ENCODE measurements at places on chromosomes 3 and 15.

GRCh38 chr15:78454992-78455391, 17.0 kb downstream of the IREB2 start:
- no peak for DNase-seq

GRCh38 chr3:31008994-31009393, 114.5 kb upstream of the GADL1 start:
- no peak for DNase-seq

- DNase-seq: no peak
Measured at GRCh38 chr15:43511012-43511885, 6.2 kb upstream of the MAP1A start.

DNA sequence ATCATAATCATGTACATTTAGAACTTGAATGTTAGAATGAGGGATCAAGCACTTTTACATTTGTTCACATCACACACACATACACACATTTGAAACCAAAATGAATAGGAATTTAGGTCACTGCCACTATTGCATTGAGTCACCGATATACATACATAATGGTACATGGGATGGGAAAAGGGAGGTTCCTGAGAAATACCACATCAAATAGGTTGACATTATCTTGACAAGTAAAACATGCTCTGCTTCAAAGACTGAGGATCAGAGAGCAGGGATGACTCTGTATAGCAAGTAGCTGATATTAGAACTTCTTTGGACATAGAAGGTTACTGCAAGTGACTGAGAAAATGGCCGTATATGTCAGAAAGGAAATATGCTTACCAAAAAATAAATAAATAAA, 847.2 kb downstream of the PLOD2 start:
- no peak for DNase-seq

DNA sequence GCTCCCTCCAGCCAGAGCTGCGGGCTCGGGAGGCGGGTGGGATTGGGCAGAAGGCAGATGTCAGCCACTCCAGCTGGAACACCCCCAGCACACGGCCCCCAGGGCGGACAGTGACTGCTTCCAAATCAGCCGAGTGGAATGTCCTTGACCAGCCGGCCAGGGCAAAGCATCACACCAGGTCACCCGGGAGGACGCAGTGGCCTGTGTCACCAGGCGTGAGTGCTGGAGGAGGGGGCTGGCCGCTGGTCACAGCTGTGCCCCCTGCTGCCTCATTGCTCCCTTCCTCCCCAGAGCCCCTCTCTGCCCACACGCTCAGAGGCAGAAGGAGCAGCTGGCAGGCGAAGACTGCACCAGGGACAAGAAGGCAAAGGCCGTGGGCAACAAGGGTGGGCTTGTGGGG, 33.5 kb downstream of the NTRK3 start:
- no peak for DNase-seq

DNA sequence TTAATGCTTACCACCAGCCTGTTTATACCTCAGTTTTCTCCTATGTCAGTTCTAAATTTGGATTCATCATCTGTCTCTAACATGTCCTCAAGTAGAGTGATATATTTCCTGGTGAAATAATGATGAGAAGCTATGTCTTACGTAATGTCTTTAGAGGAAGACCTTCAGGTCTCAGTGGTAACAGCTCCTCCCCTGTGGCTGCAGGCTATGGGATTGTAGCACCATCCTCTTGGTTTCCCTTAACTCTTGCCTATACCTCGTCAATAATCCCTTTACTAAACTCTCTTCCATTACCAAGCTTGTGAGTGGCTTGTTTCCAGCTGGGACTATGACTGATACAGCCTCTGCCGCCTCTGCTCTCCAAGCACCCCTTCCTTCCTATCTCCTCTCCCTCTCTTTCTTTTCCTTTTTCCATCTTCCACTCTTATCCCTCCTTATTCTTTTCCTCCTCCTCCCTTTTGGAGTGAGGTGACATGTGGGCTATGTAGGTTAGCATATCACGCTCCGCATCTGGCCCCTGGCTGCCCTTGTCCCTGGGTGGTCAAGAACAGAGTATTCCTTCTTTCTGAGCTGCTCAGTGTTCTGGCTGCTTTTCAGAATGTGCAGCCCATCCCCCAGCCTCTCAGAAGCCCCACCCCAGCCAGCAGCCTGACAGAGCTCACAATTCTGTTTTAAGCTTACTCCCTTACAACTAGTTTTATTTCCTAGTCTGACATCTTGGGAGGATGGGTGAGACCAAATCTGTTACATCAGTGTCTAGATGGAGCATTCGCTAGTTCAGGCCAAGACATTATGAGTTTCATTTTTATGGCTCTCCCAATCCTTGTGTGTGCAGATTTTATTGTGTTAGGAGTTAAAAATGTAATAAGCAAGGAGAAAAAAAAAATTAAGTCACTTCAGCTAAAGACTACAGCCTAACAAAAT, 75.0 kb upstream of the RNU6-1 start:
- no peak for DNase-seq

DNA sequence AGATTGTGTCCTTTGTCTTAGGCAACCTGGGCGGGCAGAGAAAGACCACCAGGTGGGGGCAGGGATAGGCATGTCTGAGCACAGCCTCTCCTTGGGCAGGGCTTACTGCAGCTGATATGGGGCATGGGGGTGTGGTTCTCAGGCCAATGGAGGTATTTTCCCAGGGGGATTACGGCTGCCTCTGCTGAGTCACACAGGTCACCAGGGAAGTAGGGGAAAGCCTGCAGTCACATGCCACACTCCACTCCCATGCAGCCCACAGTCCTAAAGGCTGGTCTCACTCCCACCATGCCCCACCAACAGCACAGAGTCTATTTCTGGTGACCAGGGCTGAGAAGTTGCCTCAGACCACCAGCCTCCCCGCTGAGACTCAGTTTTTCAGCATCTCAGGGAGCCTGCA, 466.4 kb downstream of the DIPK2A start:
- no peak for DNase-seq

GRCh38 chr3:41966206-41966605, 4.3 kb upstream of the ULK4 start:
- DNase-seq: no peak

DNA sequence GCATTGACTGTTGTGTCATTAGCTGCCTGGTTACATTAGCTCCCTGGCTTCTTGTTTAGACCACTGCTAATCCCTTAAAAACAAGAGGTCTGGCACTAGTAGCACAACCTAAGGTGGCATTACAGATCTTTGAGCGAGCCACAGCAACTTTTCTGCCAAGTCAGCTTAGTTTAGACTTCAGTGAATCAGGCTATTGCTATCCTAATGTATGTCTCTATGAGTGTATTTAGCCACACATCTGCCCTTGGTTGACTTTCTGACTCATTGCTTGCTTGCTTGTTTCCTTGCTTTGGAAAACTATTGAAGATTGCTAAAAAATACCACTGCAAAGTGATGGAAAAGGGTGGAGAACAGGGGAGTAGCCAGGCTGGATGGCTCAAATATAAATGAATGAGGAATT, 50.2 kb downstream of the CHP1 start:
- no peak for DNase-seq

DNA sequence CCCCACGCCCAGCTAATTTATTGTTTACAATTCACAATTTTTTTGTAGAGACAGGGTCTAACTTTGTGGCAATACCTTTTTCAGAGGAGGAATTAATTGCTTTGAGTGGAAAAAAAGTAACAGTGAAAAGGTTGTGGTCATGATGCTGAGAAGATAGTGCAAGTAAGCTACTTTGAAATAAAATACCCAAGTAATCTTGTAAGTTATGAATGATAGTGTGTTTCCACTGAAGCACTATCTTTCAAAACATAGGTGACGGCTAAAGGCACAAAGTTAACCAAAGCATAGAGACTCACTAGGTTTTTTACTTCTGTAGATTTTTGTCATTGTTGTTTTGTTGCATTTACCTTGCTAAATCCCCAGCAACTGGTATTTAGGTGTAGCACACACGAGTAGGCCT, 101.2 kb upstream of the C15orf61 start:
- no peak for DNase-seq

DNA sequence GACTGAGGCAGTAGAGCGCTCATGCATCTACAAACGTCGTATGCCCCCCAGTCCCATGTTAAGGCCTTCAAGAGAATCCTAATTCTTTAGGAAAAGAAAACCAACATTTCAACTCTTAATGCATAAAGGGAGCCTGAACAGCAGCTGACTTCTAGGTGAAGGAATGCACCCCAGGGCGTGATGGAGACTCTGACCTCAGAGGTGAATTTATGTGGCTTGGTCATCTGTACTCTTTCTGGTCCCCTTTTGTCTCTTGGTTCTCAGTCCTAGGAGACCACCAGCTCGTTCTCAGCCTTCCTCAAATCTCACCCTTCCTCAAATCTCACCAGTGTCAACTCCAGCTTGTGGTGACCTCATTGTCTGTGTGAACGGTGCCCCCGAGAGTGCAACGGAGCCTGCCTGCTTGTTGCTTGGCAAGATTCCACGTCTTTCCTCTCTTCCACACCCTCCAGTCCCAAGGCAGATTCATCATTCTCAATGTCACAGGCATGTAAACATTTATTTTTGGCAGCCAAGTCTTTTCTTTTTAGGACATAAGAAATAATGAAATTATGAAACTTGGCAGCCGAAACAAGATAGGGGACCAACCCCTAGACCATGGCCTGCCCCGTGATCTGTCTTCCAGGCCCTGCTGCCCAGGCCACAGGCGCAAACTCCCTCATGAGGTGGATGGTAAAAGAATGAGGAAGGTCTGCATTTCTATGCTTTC, 166.2 kb downstream of the ADAMTS17 start:
- DNase-seq: no peak

- peak; percentile 4 for DNase-seq
Measured at GRCh38 chr15:62847900-62848489, 194.6 kb upstream of the TPM1 start.

GRCh38 chr3:152496716-152497115, 228.0 kb downstream of the MBNL1 start:
- no peak for DNase-seq

- DNase-seq: no peak
Measured at GRCh38 chr15:69664572-69665571, 212.3 kb downstream of the RPLP1 start.

- peak; percentile 51 for DNase-seq
Measured at GRCh38 chr3:51686512-51687215, 15.6 kb downstream of the TEX264 start.

DNA sequence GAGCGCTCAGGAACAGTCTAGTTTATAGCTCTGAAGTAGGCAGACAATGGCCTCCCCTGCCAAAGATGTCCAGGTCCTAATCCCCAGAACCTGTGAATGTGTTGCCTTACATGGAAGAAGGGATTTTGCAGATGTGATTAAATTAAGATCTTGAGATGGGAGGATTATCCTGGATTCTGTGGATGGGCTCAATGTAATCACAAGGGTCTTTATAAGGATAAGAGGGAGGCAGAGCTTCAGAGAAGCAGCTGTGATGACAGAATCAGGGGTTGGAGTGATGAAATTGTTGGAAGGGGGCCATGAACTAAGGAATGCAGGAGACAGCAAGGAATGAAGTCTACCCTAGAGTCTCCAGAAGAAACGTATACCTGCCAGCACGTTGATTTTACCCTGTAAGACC, 14.0 kb upstream of the GK5 start:
- no peak for DNase-seq

GRCh38 chr3:197420115-197420514, 121.7 kb upstream of the DLG1 start:
- no peak for DNase-seq

DNA sequence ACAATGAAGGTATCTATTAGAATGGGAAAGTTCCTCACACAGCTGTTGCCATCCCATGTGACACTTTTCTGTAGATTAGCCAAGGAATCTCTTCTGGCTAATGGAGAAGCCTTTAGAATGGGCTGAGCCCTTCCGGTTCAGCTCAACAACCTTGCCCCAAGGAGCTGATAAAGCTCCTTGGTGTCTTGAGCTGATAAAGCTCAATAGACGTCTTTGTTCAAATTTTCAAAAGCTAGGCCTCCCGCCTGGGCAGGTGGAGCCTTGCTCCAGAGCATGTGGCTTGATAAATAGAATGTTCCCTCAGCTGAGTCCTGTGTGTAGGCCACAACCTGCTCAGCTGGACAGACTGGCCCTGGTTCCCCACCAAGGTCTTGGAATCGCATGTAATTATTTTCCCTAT, 7.2 kb upstream of the BNIP2 start:
- DNase-seq: no peak

DNA sequence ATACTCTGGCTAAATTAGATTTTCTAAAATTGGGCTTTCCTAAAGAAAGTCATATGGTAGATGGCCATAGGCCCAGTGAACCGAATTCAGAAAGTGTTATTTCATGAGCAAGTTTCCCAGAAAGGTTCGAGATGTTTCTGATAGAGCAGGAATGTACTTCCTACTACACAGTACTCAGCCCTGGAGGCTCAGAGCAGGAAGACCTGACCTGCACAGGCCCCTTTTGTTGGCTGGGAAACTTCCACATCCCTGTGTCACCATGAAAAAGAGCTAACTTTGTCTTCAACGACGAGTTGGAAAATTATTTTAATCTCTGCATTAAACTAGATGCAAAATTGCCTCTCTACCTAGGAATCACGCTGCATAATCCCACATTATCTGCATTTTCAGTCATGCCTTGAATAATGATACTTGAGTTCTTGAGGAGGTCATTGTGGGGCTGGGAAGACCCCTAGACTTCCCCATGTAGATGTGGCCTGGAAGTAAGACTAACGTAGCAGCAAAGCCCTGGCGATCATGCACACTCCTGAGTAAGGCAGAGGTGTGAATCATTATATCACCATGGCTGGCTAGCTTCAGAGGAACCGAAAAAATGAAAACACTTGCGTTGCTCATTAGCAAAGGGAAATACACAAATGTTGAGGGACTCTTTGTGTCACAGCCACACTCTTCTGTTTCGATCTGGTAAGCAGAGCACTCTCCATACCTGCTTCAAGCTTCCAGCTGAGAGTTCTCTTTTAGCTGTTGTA, 47.1 kb downstream of the CMTM7 start:
- no peak for DNase-seq

DNA sequence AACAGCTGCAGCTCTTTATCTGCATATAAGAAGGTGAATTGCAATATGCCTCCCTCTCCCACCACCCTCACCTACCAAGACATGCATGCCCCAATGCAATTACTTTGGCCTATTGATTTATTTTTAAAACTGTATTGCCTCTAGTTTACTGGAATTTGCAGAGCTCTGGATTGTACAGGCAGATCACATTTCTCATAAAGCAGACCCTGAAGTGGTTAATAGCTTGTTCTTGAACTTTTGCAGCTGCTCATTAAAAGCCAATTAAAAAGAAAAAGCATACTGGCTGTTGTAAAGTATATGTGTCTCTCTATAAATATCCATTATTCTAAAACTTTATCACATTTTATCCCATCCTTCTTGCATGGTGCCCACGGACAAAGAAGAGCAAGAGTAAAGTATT, 221.5 kb upstream of the TOPAZ1 start:
- DNase-seq: no peak

- DNase-seq: no peak
Measured at GRCh38 chr3:24810881-24811280, 316.2 kb upstream of the THRB start.

DNA sequence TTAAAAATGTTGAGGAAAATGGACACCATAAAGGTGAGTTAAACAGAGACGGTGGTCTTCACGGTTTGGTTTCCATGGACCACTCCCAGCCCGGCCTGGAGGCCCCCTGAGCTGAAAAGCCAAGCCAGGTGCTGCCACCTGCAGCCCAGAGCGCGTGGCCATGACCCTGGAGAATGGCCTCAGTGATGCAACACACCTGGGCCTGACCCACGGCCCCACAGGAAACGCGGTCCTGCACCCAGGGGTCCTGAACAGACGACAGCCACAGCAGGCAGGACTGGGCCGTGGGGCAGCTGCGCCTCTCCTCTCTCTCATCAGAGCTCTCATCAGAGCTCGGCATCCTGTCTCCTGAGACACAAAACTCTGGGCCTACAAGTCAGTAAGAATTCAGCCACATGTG, 64.1 kb downstream of the NIPA2 start:
- no peak for DNase-seq
